ENCODE measurements at places on chromosomes 3 and 15.

DNA sequence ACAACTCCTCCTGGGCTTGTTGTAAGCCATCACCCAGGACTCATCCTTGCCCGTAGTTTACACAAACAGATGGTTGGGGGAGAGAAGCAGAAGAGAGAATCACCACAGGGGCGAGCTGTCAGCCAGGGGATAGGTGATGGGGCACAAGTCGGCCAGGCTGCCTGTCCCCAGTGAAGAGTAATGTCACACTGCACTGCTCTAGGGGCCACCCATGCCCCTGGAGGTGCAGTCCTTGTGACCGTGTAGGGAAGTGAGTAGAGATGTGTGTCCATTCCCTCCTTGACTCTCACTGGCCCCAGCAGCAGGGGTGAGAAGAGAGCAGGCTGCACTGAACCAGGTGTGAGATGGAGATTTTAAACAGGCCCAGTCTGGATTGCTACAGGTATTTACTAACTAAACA is 17.1 kb upstream of the PRSS50 start:
- DNase-seq, result no peak

- no peak for DNase-seq
These were observed 75.3 kb upstream of the LEKR1 start for GRCh38 chr3:156750874-156751245.

DNA sequence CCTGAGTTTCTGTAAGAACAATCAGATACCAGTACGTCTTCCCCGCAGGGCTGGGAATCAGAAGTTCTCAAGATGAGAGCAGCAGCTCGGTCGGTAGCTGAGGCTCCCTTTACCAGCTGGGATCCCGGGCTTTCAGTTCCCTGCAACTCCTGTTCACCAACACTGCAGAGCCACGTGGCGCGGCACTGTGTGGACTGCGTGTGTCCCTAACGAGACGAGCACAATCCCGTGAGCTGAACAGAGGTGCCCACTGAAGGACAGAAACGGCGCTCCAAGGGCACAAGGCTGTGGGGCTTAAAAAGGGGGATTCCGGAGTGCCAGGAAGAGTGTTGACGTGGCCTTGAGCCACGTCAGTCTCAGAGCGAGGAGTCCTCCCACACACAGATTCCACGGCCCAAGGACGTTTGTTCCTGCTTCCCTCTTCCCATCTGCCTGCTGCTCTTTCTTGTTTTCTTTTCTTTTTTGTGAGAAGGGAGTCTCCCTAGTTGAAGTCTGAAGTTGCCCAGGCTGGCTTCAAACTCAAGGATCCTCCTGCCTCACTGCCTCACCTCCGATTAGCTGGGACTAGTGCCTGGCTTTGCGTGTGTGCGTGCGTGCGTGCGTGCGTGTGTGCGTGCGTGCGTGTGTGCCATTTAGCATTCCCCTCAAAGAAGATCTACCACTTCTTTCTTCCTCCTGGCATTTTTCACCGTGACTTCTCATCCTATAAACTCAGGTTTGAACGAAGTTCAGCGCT is 37.1 kb upstream of the RPL35A start:
- DNase-seq, result no peak

DNA sequence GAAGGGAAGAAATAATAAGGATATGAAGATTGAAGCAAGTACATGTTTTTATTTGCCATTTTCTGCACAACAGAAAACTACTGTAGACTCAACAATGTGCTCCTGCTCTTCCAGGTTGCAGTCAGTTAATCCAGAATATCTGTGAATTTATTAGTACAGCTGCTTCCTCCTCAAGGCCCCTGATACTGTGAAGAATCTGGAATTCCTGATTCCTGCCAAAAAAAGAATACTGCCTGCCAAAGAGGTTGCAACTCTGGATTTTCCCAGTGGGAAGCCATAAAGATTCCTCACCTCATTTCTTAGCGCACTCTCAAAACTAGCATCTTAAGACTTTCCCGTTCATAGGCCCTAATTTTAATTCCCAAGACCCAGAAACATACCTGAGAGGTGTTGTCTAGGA is 33.6 kb upstream of the LRRC3B start:
- DNase-seq, result no peak

GRCh38 chr3:175695251-175695650 is 836.1 kb downstream of the NAALADL2 start:
- DNase-seq, result no peak

DNA sequence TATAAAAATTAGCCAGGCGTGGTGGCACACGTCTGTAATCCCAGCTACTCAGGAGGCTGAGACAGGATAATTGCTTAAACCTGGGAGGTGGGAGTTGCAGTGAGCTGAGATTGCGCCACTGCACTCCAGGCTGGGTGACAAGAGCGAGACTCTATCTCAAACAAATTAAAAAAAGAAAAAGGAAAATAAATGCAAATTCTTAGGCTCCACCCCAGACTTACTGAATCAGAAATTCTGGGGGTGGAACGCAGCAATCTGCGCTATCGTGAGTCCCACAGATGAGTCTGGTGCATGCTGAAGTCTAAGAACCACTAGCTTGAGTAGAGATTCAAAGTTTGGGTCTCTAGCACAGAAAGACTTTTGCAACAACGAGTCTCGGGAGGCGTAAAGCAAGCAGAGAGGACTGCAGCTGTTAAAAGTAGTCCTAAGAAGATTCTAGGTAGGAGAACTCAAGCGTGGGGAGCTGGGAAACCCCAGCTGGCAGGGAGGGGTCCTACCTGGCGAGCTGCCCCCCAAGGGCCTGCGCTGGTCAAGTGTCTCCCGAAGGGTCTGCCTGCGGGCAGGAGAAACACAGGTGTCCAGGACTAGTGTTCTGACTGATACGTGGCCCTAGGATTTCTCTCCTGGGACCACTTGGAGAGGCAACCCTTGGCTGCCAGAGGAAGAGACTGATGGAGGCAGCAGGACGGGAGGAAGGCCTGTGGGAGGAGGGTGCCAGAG is 21.9 kb downstream of the CEP19 start:
- DNase-seq, result no peak

GRCh38 chr3:87436781-87437543 is 160.6 kb upstream of the POU1F1 start:
- no peak for DNase-seq

DNA sequence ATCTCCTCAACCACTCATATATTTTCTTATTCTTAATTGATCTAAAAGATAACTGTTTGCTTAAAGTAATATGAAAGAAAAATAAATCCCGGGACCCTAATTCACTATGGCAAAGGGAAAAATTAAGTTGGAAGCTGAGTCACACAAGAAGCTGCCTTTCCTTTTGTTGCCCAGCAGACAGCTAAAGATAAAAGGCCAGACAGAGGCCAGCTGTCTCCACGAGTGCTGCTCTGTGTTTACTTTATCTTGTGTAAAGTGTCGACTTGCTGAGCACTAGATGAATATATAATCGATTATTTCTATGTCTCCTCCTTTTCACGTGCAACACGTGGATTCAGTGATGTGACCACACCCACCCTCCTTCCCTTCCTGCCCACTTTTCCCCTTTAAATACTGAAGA is 52.8 kb upstream of the NSMCE3 start:
- DNase-seq, result no peak

DNA sequence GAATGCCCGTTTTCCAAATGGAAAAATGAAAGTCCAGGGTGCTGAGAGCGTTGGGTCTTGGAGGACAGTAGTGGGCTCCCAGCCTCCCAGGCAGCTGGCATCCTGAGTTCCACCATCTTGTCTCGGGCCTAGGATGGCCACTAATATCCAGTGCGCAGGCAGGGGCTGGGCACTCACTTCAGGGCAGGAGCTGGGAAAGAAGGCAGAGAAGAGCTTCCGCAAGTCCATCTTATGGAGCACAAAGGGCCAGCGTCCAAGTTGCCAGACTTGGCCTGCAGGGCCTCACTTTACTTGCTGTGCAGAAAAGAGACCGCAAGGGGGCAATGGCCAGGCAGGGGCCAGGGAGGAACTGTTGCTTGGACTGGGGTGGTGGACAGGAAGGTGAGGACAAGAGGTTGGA is 46.1 kb downstream of the IQSEC1 start:
- DNase-seq, result no peak

DNA sequence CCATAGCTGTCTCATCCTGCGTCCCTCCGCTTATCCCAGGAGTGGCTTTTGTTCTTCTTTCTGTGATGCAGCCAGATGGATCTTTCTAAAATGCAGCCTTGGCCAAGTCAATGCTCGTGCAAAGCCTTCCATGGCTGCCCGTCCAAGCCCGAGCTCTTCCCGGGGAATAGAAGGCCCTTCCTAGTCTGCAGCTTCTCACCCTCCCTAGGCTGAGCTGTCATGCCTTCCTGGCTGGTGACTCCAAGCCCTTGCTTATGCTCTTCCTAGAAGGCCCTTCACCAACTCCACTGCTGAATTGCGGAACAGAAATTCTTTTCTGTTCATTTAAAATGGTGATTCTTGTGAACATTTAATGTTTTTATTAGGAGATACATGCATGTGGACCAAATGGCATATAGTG is 95.9 kb downstream of the SMAD6 start:
- DNase-seq, result no peak

GRCh38 chr15:87239582-87240230 is 1016.8 kb downstream of the NTRK3 start:
- DNase-seq, result no peak

DNA sequence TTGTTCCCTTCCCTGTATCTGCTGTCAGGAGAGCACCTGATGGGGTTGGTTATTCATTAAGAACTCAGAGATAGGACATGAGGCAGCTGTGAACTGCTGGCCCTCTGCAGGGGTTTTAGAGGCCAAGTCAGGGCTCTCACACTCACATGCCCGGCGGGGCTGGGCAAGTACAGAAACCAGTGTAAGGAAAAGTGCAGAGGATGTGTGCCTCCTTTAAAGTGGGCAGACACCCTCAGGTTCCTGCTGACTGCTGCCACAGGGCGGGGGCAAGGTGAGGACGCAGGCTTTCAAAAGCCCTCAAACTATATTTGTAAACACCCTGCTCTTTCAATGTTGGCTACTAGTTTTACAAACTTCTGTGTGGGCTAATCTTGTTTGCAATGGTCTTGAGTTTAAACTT is 22.4 kb downstream of the CXCR6 start:
- DNase-seq, result no peak

- no peak for DNase-seq
These were observed 3.5 kb downstream of the TSEN2 start for GRCh38 chr3:12487786-12488185.

GRCh38 chr3:120214176-120214575 is 70.8 kb downstream of the GPR156 start:
- DNase-seq, result no peak

GRCh38 chr15:77808075-77808474 is 175.4 kb upstream of the LINGO1 start:
- no peak for DNase-seq

DNA sequence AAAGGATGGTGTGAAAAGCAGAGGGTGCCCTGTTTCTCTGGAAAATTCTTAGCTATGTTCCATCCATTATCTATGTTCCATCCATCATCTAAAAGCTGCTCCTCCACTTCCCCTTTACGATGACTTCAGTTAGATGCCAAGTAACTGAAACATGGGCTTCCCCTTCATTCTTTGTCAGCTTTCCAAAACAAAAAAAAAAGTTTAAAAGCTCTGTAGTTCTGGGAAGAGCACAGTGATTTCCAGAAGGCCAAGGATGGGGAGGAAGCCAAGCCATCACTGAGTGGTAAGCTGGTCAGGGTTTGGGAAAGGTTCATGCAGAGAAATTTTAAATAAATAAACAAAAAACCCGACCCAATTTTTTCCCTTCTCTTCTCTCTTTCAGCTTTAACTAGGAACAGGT is 111.5 kb downstream of the CFAP44 start:
- DNase-seq, result no peak

DNA sequence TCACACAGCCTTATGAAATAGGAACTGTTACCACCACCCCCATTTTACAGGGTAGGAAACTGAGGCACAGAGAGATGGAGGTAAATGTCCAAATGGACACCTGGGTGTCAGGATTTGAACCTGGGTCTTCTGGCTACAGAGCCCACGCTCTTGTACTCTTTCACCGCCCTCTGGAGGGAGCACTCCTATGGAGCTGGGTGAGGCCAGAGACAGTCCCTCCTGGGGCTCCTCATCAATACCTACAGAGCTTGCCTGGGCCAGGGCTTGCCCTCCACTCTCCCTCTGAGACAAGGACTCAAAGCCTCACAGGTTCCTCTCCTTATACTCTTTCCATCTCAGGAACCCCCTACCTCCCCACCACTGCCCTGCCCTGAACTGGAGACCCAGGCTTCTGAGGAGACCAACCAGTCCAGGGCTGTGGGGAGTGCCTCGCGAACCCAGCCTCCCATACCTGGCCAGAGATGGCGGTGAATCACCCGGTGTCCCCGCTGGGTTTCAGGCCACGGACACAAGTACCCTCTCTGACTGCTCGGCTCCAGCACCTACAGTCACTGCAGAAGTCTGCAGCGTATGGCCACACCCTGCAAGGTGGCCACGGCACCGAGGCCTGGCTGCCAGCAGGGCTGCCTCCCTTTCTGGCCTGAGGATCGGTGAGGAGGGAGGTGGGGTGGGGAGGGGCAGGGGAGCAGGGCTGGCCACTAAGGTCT is 22.1 kb upstream of the ATP2B2 start:
- DNase-seq, result no peak

- DNase-seq, result no peak
These were observed 533.7 kb upstream of the ATP11B start for GRCh38 chr3:182259579-182259978.

GRCh38 chr3:37477275-37477674 is 302.9 kb upstream of the LRRFIP2 start:
- DNase-seq, result no peak

DNA sequence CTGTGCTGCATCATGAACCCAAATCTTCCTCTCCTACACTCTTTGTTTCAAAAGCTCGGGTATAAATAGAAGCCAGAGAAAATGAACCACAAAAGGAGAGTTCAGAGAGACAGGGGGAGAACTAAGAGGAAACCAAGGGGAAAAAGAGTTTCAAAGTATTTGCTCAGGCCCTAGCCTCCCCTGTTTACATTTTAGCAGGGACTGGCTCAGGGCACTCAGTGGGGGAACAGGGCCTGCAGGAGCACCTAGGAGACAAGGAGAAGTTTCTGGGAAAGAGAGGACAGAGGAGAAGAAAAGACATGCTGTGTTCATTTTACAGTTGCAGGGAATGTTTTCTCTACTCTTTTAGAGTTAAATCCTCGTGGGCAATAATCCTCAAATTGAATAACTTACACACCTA is 8.5 kb upstream of the IL17RD start:
- no peak for DNase-seq

DNA sequence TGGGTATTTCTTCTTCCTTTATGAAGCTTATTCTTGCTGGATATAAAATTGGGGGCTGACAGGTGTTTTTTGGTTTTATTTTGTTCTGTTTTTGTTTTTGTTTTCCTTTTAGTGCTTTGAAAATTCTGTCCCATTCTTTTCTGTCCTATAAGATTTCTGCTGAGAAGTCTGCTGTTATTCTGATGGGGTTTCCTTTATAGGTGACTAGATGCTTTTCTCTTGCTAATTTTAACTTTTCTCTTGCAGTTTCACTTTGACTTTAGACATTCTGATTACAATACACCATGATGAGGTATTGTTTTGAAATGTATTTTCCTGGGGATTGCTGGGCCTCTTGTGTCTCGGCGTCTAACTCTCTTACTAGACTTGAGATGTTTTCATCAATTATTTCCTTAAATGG is 22.8 kb downstream of the TTC14 start:
- DNase-seq, result no peak

GRCh38 chr15:97903971-97904572 is 56.4 kb upstream of the ARRDC4 start:
- DNase-seq, result no peak

- no peak for DNase-seq
These were observed 9.3 kb downstream of the EFCC1 start for GRCh38 chr3:129010310-129010956.

- no peak for DNase-seq
These were observed 2.5 kb downstream of the XIRP1 start for GRCh38 chr3:39189959-39190269.
